Adrenal gland (tissue), 19 donors: ENCODE measurements at places on chromosomes 2 and 18. TPM values are rescaled to one million over a fixed set of nuclear protein-coding genes. Genes with fewer than 3 reads are reported as not detected.

DNA sequence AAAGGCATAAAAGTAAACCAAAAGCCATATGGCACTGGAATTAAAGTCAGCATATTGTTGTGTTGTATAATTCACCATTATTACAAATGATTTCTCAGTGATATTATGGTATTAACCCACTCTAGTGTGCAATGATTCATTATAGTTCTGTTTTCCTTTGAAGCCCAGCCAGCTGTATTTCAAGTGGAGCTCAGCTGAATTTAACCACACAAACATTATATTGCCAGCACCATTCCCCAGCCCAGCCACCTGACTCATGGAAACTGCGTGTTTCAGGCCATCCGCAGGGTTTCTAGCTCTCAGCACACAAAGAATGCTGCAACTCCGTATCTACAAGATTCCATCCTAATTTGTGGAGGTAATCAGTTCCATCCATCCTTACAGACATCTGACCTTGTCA, 166.8 kb upstream of the CHAC2 start:
- no peaks in the 10 kb centered on the region for H3K27me3 ChIP-seq
- no peak overlapping the region for H3K27ac ChIP-seq
- H3K36me3 ChIP-seq, result no peaks in the 10 kb centered on the region
- H3K4me1 ChIP-seq, result no peaks in the 10 kb centered on the region
- DNase-seq, result no peak
- no peak overlapping the region for H3K4me3 ChIP-seq

DNA sequence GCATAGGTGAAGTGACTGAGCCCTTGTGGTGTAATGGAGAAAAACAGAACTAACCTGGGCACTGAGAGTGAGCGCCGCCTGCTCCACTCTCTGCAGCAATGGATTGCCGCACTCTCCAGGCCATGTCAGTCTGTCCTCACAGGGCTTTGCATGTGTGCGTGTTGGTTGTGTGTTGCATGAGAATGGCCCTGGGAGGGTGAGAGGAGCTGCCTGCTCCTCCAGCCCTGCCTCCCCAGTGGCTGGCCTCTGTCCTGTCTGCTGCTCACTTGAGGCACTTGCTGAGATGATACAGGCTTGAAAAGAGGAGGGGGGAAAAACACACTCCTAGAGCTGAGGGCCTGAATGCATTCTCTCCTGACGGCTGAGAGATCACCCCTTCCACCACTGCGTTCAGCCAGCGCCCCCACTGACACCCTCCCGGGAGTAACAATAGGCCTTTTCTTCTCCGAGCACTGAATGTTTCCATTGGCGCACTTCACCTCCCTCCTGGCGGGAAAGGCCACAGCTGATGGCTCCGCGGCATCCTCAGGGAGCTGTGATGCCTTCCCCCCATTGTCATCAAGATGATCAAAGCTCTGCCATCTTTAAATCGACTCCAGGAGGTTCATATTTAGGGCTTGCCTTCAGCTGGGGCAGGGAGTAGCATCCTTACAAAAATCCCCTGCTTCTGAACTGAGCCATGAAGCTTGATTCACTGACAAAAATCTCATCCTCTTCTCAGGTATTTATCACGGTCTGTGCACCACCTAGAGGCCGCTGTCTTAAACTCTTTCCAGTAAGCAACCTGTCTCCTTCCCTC, 49.9 kb upstream of the DAPL1 start:
- no peaks in the 10 kb centered on the region for H3K27me3 ChIP-seq
- H3K27ac ChIP-seq, result no peak overlapping the region
- H3K36me3 ChIP-seq, result no peaks in the 10 kb centered on the region
- DNase-seq, result peak; percentile 32

DNA sequence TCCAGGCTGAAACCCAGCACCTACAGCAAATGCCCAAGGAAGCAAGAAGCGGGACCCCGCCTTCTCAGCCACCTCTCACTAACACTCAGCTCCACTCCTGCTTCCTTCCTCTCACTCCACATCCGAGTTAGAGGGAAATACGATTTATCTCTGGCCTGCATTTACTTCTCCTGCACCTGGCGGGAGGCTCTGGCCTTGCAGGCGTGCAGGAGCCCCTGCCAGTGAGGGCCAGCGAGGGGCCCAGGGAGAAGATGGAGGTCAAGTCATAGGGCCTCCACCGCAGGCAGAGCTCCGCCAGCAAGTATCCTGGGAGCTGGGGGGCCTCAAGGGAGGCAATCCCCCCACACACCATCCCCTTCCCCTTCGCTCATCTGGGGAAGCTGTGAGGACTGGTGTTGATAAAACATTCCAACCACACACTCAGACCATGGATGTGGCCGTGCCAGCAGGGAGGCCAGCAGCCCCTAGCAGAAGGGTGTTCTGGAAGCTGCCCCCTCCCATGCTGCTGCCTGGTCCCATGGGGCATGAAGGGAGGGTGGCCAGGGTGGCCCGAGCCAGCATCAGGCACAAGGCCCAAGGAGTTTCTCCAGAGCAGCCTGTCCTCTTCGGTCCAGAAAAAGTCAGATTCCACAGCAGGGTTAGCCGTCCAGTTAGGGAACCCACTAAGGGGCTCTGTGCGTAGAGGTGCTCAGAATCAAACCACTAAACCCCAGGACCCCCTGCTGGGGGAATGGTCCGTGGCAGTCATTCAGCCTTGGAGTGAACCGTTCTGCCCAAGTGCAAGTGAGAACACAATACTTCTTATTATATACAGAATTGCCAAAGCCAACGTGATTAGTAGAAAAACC, 91.2 kb downstream of the HDAC4 start:
- peaks cover 74% of the 10 kb centered on the region for H3K4me1 ChIP-seq
- peak overlapping the region; percentile 86 for H3K27ac ChIP-seq

GRCh38 chr2:152715854-152716428, 1.3 kb downstream of the PRPF40A start:
- H3K4me1 ChIP-seq, result peaks cover 46% of the 10 kb centered on the region
- H3K27ac ChIP-seq, result no peak overlapping the region
- no peaks in the 10 kb centered on the region for H3K36me3 ChIP-seq
- DNase-seq, result no peak
- no peaks in the 10 kb centered on the region for H3K27me3 ChIP-seq
- no peak overlapping the region for H3K4me3 ChIP-seq

DNA sequence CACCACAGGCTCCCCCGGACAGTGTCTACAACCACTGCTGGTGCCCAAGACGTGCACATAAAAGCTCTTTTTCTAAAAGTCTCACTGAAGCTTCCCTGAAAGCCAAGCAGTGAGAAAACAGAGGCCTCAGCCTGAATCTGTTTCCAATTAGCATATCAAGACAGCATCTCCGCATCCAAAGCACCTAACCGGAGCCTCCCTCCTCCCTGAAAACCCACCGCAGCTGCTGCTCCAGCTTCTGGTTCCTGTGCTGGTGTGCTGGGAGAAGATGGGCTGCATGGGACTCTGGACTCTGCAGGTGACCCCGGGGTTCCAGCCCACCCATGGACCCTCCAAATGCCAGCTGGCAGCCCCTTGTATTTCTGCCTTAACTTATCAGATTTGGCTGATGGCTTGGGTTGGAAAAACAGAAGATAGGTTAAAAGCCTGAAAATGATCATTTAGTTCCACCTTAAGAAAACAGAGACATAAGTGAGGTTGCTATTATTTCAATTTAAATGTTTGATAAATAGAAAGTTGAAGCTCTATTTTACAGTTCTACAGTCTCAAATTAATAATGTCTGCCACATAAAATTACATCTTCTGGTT, 103.3 kb downstream of the TMEM18 start:
- H3K27me3 ChIP-seq, result no peaks in the 10 kb centered on the region
- DNase-seq, result no peak
- H3K4me1 ChIP-seq, result no peaks in the 10 kb centered on the region
- no peak overlapping the region for H3K27ac ChIP-seq
- H3K36me3 ChIP-seq, result no peaks in the 10 kb centered on the region

DNA sequence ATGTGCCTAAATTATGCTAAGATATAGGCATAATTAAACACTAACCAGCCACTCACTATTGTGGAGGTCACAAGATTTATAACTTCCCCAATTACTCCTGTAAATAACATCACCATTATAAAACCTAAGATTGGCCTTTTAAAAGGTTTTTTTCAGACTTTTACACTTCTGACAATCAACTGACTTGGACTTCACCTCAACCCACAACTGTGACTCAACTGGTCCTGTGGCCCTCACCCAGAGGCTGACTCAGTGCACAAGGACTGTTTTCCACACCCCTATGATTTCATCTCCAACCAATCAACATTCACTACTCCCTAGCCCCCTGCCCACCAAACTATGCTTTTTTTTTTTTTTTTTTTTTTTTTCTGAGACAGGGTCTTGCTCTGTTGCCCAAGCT, 11.6 kb downstream of the TTR start:
- H3K27ac ChIP-seq, result no peak overlapping the region
- no peaks in the 10 kb centered on the region for H3K36me3 ChIP-seq
- peak; percentile 33 for DNase-seq
- no peaks in the 10 kb centered on the region for H3K4me1 ChIP-seq

- no peaks in the 10 kb centered on the region for H3K27me3 ChIP-seq
- peaks cover 9% of the 10 kb centered on the region for H3K4me1 ChIP-seq
- H3K36me3 ChIP-seq, result no peaks in the 10 kb centered on the region
- H3K27ac ChIP-seq, result peak overlapping the region; percentile 38
Measured at GRCh38 chr2:98479959-98480524, 35.4 kb downstream of the INPP4A start.

DNA sequence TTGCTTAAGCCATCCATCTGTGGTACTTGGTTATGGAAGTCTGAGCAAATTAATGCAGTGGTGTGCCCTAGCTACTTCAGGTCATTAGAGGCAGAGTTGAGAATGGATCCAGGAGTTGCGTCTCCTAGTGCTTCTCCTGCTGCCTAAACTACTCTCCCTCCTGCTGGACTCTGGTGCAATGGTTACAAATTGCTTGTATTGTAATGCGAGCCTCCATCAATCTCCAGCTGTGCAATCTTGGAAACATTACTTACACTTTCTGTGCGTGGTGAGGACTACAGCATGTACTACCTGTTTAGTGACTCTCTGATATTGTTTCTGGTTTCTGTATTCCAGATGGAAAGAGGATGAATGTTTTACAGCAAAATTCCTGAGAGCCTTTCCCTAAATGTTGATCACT, 119.0 kb upstream of the CYRIA start:
- H3K36me3 ChIP-seq, result no peaks in the 10 kb centered on the region
- no peak overlapping the region for H3K27ac ChIP-seq
- no peaks in the 10 kb centered on the region for H3K4me1 ChIP-seq
- no peak overlapping the region for H3K4me3 ChIP-seq

GRCh38 chr2:60125611-60126426, 427.6 kb downstream of the BCL11A start:
- no peak overlapping the region for H3K4me3 ChIP-seq
- no peak for DNase-seq
- H3K4me1 ChIP-seq, result no peaks in the 10 kb centered on the region
- no peaks in the 10 kb centered on the region for H3K27me3 ChIP-seq

GRCh38 chr2:19871836-19872235, 29.9 kb downstream of the TTC32 start:
- H3K4me3 ChIP-seq, result no peak overlapping the region
- no peaks in the 10 kb centered on the region for H3K36me3 ChIP-seq
- DNase-seq, result no peak
- no peak overlapping the region for H3K27ac ChIP-seq

DNA sequence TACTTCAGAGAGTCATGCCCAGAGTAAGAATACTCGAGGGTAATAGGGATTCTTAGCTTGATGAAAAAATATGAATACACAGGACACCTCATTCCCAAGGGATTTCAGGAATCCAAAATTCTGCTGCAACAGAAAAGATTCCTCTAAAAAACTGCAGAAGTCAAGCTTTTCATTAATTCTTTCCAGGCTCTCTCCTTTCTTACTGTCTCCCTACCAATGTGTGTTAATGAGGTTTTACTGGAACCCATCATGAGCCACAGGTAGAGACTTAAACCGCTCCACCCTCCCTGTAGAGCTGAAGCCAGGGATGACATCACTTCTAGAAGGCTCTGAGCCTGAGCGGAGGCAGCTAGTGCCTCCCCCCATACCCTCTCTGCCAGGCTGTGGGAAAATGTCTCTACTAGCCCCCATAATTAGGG, 3.4 kb downstream of the SDC1 start:
- H3K27me3 ChIP-seq, result no peaks in the 10 kb centered on the region
- no peak for DNase-seq
- H3K4me1 ChIP-seq, result peaks cover 10% of the 10 kb centered on the region

GRCh38 chr2:113791697-113792590, 35.5 kb upstream of the SLC35F5 start:
- H3K4me3 ChIP-seq, result no peak overlapping the region
- peaks cover 7% of the 10 kb centered on the region for H3K4me1 ChIP-seq
- H3K27ac ChIP-seq, result no peak overlapping the region
- no peaks in the 10 kb centered on the region for H3K27me3 ChIP-seq
- no peaks in the 10 kb centered on the region for H3K36me3 ChIP-seq

DNA sequence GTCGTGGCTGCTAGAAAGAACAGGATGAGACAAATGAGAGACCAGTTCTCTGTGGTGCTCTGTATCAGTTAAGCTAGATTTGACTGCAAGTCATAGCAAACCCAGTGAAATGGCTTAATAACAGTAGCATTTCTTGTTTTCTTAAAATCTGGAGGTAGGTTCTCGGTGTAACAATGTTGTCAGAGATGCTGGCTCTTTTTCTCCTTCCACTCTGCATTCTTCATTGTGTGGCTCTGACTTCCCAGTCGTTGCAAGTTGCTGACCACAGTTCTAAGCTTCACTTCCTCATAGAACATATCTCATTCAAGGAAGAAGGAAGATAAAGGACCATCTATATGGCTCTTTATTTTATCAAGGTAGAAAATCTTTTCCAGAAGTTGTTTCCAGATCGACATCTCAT, 7.9 kb upstream of the CKAP2L start:
- no peaks in the 10 kb centered on the region for H3K36me3 ChIP-seq
- DNase-seq, result no peak
- no peaks in the 10 kb centered on the region for H3K4me1 ChIP-seq
- H3K27ac ChIP-seq, result no peak overlapping the region
- H3K4me3 ChIP-seq, result no peak overlapping the region

- H3K36me3 ChIP-seq, result no peaks in the 10 kb centered on the region
- no peak overlapping the region for H3K27ac ChIP-seq
- peaks cover 38% of the 10 kb centered on the region for H3K4me1 ChIP-seq
Measured at GRCh38 chr2:25320077-25320476, 21.6 kb downstream of the DNMT3A start.

- DNase-seq, result no peak
- no peaks in the 10 kb centered on the region for H3K4me1 ChIP-seq
- H3K27me3 ChIP-seq, result no peaks in the 10 kb centered on the region
- H3K36me3 ChIP-seq, result no peaks in the 10 kb centered on the region
- no peak overlapping the region for H3K4me3 ChIP-seq
Measured at GRCh38 chr2:36502081-36502480, 95.9 kb downstream of the FEZ2 start.

CCDC141 gene
- 1.5 TPM for total RNA-seq

TP53I3 gene
- total RNA-seq, result 20.2 TPM

SP5 gene
- 2.2 TPM for total RNA-seq

MEIS1 gene
- 84.2 TPM for total RNA-seq

SCG2 gene
- 0.29 TPM for total RNA-seq

POMC gene
- total RNA-seq, result 6.7 TPM

ANKRD53 gene
- 2.5 TPM for total RNA-seq
